ENCODE measurements at places on chromosomes 6 and 20. TPM values are rescaled to one million over a fixed set of nuclear protein-coding genes. Genes with fewer than 3 reads are reported as not detected.

DNA sequence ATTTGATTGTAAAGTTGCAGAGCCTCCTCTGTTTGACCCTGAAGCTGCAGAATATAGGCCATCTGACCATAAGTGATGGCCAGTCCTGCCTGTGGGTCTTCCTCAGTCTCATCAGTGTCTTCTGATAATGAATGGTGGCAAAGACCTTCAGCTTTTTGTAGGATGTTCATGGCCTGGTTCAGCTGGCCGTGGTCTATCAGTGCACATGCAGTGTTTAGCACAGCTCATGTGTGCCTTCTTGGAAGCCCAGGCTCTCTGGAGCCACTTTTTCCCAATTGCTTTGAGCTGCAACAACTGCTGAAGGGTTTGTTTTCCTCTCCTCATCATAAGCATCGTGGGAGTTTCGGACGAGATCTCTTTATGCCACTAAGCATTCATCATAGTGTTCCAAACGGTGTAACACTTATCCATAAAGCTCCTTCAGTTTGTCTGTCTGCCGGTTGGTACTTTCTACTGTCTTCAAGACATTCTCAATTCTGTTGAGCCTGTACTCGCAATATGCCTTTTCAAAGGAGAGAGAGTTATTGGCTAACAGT, 70.1 kb upstream of the TULP4 start:
- no peak for DNase-seq

GRCh38 chr6:169938731-169939130, 187.3 kb downstream of the ERMARD start:
- DNase-seq: no peak

GRCh38 chr20:33237989-33238388, 2.2 kb downstream of the BPIFA1 start:
- no peak for DNase-seq

DNA sequence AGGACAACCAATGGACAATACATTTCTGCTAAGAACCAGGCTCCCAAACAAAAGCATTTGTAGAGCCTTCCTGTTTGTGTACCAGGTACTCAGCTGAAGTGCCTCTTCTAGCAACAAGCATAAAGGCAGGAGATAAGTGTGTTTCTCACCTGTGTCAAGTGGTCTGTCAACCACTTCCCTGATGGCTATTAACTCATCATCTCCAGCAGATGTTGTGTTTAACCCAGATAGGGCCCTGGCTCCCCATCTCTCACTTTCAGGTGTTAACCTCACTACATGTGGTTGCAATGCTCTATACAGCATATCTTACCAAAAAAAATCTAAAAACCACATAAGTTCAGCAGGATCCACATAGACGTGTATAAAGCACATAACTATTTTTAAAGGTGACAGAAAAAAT, 9.6 kb upstream of the IL17A start:
- no peak for DNase-seq

- DNase-seq: no peak
These were observed 5.2 kb upstream of the RSPH4A start for GRCh38 chr6:116611056-116611455.

DNA sequence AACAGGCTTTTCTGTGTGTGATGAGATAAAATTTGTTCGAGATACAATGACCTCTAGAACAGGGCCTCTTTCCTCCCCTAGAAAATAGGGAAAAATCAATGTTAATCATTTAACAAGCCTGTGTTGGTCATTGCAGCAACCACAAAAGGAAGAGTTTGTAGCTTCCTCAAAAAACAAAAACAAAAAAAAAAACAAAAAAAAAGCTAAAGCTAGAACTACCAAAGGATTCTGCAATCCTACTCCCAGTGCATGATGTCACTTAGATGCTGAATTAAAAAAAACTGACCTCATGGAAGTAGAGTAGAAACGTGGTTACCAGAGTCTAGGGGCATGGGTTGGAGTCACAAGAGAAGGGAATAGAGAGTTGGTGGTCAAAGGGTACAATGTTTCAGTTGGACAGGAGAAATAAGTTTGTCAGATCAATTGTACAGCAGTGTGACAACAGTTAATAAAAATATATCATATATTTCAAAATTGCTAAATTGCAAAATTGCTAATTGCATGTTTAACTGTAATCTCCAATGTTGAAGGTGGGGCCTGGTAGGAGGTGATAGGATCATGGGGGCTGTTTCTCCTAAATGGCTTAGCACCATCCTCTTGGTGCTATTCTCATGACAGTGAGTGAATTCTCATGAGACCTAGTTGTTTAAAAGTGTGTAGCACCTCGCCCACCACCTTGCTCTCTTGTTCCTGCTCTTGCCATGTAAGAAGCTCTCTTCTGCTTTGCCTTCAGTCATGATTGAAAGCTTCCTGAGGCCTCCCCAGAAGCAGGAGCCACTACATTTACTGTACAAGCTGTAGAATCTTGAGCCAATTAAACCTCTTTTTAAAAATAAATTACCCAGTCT, 163.4 kb upstream of the SIM1 start:
- DNase-seq: no peak

DNA sequence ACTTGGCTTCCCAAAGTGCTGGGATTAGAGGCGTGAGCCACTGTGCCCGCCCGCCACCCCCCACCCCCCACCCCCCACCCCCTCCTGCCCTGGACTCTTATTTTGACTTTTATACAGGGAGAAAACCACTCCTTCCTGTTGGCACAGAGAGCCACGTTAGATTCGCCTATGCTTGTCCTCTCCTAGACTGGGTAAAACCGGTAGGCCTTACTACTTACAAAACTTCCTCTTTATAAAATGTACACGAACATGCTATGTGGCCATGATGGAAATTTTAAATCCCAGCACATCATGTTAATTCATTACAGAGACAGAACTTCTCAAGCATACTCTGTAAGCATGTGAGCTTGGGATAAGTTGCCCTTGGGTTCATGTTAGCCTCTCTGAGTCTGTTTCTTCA, 124.2 kb downstream of the SLC24A3 start:
- DNase-seq: no peak

Gene SLC22A2
- total RNA-seq: not detected

Gene FANCE
- 18.6 TPM for total RNA-seq

Gene DEFB132
- not detected for total RNA-seq

Gene APOBEC2
- total RNA-seq: not detected

Gene RHAG
- not detected for total RNA-seq

Gene MCHR2
- not detected for total RNA-seq

Gene TAB2
- total RNA-seq: 14.7 TPM

Gene HCK
- total RNA-seq: not detected
